ENCODE measurements at places on chromosomes 7 and 10.

- no peak for DNase-seq
Measured at GRCh38 chr7:4820405-4820966, 41.3 kb downstream of the PAPOLB start.

DNA sequence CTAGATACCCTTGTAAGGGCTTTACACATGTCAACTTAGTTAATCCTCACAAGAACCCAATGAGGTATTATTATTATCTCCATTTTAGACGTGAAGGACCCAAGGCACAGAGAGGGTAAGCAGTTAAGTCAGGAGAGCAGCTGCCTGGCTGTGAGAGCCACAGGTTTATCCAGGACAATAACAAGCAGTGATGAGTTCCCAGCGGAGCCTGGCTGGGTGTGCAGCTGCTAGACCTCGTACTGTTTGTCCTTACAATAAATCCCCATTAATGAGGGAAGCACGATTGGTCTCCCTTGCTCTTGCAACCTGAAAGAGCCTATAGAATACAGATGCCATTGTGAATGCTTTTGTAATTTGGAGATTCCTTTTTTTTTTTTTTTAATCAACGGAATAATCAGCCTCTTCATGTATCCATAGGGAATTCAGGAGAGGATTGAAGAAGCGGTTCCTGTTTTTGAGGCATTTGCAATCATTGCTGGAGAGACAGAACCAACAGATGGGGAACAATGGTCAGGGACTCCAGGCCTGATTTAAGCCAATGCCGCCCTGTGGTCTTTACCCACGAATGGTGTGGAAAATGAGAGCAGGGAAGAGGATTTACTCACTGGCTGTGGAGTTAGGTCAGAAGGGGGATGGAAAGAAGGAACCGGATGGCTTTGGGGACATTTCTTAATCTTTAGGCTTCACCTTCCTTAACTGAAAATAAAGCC, 12.3 kb upstream of the ASB4 start:
- DNase-seq = no peak

DNA sequence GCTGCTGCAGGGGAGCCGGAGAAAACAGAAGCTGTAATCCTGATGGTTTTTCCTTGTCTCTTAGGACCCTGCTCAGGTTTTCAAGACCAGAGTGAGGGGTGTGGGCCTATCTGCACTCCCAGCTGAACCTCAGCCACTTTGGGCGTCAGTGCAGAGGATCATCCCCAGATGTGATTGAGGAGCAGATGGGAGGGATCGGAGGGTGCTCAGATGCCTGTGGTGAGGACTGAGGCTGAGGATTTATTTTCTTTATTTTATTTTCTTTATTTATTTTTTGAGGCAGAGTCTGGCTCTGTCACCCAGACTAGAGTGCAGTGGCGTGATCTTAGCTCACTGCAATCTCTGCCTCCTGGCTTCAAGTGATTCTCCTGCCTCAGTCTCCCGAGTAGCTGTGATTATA, 13.9 kb downstream of the COL26A1 start:
- DNase-seq = no peak

DNA sequence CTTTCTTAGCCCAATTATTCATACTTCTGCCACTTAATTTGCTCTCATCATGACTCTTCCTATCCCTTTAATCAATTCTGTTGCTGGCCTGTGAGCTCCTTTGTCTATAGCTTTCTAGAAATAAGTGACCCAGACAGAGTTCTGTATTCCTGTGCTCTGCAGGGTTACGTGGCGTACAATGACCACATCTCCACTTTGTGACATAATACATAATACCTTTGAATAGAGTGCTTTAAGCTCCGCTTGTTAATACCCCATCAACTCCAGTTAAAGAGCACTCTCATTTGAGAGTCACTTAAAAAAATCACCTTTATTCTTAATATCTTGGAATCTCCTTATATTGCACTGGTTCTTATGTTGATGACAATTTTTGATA, 619.0 kb downstream of the PARD3 start:
- DNase-seq = no peak

DNA sequence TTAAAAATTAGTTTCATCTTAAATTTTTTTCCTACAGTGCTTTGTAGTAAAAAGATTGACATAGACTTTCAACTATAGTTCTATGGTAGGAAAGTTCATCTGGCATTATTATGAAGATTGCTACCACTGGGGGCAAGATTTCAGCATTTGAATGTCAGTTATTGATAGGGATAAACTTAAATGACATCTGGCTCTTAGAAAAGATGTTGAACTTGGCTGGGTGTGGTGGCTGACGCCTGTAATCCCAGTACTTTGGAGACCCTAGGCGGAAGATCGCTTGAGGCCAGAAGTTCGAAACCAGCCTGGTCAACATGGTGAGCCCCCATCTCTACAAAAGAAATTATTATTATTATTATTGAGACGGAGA, 1.4 kb upstream of the TRA2A start:
- DNase-seq = no peak

DNA sequence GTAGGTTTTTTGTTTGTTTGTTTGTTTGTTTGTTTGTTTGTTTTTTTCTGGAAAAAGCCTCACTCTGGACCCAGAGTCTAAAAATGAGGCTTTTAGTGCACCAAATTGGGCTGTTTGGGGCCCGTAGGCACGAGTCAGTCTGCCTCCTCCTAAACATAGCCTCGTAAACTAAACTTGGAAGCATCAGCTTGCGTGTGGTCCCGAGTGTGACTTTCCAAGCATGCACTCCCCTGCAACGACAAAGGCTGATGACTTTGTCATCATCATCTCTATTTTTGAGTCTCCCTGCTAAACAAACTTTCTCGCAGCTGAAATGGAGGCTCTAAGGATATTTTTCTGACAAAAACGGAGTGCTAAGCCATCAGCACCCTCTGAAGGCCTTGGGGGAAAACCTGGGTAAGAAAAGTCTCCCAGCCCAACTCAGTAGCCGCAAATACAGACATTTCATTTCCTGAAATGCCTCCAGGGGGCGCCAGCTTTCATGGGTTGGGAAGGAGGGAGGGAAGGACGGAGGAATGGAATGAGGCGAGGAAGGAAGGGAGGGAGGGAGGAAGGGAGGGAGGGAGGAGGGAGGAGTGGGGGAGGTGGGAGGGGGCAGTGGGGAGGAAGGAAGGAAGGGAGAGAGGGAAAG, 245.9 kb downstream of the KCNMA1 start:
- DNase-seq = no peak

- DNase-seq = no peak
Measured at GRCh38 chr10:95758351-95759025, 2.5 kb downstream of the ENTPD1 start.

GRCh38 chr7:70392877-70393435, 739.0 kb upstream of the GALNT17 start:
- DNase-seq = no peak

DNA sequence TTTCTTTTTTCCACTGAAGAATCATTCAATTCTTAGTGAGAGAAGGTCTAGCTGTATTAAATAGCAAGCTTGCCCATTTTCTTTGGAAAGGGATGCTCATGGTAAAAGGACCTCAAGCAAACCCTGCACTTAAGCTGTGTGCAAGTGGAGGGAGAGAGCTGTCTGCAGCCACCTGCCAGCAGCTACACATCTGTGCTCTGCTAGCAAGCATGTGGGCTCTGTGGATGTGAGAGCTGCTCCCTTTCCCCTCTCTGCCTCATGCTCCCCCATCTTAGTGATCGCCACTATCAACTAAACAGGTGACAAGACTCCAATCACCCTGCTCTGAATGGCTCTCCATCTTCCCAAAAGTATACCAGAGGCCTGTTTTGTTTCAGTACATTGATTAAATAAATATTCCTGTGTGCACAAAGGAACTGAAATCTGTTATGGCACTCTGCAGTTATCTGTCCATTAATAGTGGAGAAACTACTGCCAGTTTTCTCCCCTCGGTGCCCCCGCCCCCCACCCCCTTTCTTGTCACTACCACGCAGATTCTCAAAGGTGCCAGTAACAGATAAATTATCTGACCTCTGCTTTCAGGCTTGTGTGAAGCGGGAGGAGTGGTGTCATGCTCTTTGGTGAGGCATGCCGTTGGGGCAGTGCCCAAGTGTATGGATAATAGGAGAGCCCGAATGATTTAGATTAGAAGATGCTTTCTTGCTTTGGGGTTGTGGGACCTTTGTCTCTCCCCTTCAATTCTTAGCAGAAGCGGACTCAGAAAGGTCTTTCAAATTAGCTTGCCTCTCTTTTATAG, 26.4 kb downstream of the AUTS2 start:
- no peak for DNase-seq

- no peak for DNase-seq
Measured at GRCh38 chr10:100362570-100363496, 15.8 kb downstream of the SCD start.

DNA sequence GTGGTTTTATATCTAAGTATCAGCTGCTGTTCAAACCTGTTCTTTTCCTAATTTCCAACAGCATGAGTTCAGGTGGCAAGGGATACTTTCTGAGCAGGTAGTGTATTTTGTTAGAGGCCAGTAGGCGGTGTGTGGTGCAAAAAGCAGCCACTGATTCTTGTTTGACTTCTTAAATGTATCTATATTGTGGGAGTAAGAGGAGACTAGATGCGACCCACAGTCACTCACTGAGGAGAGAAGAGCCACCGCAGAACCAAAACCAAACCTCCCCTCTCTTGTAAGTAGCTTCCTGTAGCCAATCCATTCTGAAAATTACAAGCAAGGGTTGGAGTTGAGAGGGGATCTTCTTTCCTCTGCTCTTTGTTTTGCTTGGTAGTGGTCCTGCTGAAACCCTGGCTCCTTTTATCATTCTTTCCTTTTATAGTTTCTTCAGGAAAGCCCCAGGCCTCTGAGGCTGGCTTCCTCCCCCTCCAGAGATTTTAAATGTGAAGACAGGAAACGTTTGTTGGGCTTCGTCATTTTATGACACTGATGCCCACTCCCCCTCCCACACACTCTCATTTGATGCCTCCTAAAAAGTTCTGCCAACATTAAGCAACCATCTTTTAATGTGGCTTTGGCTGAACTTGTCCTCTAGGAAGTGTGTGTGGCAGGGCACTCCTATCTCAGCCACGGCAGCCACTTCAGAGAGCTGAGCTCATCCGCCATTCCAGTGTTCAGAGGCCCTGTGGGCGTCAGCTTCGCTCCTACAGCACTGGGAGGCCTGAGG, 566.0 kb downstream of the SUGCT start:
- no peak for DNase-seq

- no peak for DNase-seq
Measured at GRCh38 chr7:38465956-38466355, 165.2 kb downstream of the AMPH start.

- DNase-seq = no peak
Measured at GRCh38 chr7:44673771-44674170, 67.3 kb downstream of the OGDH start.

GRCh38 chr7:114540291-114540690, 125.7 kb downstream of the FOXP2 start:
- no peak for DNase-seq

DNA sequence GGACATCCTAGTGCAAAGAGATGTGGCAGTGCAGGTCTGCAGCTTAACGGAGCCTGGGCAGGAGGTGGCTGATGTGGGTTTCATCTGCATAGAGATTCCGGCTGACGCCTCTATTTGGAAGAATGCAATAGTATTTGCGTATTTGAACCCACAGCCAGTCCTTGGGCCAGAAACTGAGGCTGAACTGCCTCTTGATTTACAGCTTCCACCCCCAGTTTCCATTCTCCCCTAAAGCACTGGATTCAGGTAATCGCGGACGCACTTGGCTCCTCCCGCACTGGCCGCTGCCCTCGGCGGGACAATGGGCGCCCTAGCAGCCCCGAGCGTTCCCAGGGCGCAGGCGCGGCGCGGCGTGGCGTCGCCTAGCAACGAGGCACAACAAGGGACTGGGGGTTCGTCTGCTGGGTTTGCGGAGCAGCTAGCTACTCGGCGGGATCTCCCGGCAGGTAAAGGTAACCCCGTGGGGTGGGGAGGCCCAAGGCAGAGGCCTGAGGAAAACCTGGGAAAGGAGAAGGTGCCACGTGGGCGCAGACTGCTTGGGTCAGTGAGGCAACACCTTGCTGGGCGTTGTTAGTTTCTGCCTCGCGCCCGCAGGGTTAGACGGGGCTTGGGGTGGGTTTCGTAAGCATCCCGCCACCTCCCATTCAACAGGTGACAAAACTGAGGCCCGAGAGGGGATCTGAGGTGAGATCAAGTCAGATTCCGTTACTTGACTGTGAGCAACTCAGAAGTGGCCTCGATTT, at the start of gene ARMC3:
Gene ARMC3, plus strand, starts transcription at position 393 of the 743 bp plus-strand sequence. CDS start 3,944 bp downstream, outside the sequence.
- DNase-seq = no peak

DNA sequence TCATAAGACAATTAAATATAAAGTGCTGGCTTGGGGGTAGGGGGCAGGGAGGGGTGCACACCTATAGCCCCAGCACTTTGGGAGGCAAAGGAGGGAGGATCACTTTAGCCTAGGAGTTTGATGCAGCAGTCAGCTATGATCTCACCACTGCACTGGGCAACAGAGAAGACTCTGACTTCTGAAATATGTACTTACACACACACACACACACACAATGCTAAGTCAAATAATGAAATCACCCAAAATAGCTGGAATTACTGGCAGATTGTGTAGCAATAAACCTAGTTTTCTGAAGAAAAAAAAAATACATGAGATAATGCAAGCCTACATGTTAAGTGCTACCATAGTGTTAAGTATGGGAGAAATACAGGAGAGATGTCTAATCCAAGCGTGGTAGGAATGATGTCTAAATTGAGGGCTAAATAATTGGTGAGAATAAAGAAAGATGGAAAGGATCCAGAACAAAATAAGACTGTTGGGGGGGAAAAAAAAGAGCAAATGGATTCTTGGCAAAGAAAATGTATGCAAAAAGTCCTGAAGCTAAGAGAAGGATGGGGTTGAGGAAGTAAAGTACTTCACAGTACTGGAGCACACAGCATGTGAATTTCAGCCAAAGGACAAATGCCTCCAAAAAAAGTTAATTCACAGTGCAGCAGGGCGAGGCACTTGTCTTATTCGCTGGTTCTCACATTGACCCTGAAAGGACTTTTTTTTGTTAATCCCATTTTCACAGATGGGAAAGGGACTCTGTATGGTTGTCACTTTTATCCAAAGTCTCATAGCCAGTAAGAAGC, 73.9 kb downstream of the IGF2BP3 start:
- DNase-seq = peak; percentile 56

DNA sequence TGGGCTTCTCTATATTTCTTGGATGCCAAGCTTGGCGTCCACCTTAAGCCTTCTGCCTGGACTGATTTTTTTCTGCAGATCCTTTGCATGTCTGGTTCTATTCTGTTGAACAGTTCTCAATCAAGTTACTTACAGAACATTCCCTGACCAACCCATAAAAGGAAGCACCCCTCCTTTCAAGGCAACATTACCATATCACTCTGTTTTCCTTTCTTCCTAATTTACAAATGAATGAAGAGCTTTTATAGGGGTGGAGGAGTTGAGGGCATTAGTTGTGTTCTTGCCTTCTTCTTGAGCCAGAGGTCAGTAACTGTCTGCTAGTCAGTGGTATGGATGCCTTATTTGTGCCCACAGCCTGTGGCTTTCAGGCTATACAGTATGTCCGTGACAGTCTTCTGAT, 361.0 kb downstream of the PHTF2 start:
- no peak for DNase-seq

GRCh38 chr10:712089-712488, 22.6 kb upstream of the DIP2C start:
- no peak for DNase-seq

DNA sequence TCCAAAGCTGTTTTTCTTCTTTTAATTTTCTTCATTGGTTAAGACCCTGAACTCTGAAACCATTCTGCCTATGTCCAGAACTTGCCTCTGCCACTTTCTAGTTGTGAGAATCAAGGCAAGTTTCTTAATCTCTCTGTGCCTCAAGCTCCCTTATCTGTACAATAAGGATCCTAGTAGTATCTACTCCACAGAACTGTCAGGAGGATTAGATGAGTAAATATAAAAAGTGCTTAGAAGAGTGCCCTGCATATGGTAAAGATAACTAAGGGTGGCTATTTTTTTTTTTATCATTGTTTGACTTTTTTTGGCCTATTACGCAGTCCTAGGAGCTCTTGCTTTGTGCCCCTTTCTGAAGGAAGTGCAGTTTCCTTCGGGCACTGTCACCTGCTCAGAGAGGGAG, 46.4 kb upstream of the RAPGEF5 start:
- DNase-seq = no peak
